ENCODE measurements at places on chromosomes 7 and 10.
A peak's percentile ranks its signal among the peaks of the same experiment; 100 is the strongest.

DNA sequence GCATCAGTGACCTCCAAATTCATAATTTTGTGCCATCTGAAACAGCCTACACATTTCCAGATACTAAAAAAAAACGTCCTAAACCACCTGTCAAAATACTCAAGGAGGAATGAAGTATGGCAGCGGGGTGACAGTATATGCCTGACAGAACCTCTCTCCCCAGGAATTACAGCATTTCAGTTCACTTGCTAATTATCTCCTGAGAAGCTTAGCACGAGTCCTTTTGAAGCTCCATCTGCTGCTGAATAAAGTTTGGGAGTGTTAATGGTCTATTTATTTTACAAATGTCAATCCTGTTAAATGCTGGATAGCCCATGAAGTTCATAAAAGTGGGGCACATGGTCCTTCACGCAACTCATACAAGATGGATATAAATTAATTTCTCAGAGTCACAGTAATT lies 29.4 kb upstream of the ANLN start:
- DNase-seq, result no peak

DNA sequence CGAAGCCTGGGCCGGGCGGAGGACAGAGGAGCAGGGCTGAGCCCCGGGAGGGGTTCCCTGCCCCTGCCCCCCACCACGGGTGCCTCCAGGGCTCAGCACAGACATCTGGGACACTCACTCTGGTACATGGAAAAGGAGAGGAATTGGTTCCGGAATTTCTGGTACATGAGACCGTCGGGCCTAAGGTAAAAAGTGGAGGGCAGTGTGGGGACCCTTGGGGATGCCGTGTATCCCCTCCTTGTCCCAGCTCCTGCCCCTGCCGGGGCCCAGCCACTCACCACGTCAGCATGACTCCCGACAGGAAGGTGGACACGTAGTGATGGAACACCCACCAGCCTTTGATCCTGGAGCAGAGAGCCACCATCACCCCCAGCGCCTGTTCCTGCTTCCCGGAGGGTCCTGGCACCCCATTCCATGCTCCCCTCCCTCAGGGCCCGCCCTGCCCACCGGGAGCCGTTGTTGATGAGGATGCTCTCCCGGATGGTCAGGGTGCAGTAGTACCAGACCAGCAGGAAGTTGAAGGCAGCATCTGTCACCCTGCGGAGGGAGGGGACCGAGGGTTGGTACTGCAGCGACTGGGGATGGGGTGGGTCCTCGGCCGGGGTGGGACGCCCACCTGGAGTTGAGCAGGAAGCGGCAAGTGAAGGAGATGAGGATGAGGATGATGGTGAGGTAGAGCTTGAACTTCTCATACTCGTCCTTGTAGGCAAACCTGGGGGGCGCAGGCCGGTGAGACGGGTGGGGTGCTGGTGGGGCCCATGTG lies 6.4 kb downstream of the TMEM120A start:
- no peak for DNase-seq

DNA sequence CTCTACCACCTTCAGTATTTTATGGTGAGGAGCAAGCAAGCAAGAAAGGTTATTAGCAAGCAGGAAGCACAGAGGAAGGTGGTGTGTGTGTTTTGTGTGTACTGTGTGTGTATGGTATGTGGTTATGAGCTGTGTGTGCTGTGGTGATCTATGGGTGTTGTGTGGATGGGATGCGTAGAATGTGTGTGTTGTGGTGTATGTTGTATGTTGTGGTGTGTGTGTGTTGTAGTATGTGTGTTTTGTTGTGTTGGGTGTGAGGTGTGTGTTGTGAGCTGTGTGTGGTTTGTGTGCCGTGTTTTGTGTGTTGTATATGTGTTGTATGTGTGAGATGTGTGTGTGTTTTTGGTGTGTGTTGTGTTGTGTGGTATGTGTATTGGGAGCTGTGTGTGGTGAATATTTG lies 16.8 kb upstream of the IGFBP3 start:
- no peak for DNase-seq

GRCh38 chr10:124417895-124418725 lies 613 bp downstream of the OAT start:
- peak; percentile 9 for DNase-seq

GRCh38 chr7:80247144-80247543 lies 112.5 kb downstream of the GNAI1 start:
- DNase-seq, result no peak

- peak; percentile 67 for DNase-seq
Measured at GRCh38 chr10:24444337-24444736, 235.4 kb downstream of the KIAA1217 start.

DNA sequence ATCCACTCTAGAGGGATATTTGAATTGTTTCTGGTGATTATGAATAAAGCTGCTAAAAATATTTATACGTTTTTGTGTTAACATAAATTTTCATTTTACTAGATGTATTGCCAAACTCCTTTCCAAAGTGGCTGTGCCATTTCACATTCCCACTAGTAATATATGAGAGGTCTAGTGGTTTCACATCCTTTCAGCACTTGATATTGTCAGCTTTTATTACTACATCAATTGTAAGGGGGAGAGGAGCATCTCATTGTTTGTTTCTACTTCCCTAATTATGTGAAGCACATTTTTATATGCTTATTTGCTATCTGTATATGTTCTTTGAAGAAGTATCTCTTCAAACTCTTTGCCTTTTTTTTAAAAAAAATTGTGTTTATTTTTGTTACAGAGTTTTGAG lies 184.5 kb downstream of the ADK start:
- no peak for DNase-seq

DNA sequence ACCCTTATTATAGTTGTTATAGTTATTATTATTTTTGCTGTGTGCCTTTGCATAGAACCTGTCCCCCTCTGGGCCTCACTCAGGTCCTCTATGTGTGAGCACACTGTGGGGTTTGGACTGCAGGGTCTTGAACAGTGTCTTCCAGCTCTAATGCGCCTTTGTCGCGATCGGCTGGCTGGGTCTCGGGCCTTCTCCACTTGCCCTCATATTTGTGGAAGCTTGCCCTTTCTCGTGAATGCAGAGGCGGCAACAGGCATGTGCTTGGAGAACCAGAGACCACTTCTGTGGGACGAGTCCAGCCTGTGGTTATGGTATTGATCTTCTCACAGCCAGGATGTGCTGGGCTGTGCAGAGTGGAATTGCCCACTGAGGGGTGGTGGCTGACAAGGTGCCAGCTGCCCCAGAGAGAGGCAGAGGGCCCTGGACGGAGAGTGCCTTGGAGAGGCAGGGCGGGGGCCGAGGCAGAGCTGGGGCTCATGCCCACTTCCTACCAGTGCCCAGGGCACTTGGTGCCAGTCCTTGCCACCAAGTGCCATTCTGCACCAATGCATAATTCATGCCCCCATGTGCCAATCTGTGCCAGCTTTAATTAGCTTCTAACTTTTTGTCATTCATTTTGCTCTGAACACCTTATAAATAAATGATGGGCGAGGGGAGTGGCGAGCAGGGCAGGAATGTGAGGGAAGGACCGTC lies 6.8 kb upstream of the CDH23 start:
- no peak for DNase-seq

GRCh38 chr7:18177129-18177814 lies 149.6 kb upstream of the PRPS1L1 start:
- DNase-seq, result no peak

GRCh38 chr10:115417585-115418265 lies 324.6 kb downstream of the ATRNL1 start:
- peak; percentile 36 for DNase-seq

GRCh38 chr10:99573790-99574189 lies 41.0 kb downstream of the NKX2-3 start:
- DNase-seq, result no peak

- no peak for DNase-seq
Measured at GRCh38 chr7:130662426-130662825, 6.1 kb downstream of the COPG2 start.

- DNase-seq, result no peak
Measured at GRCh38 chr10:43891241-43891640, 242.6 kb upstream of the ZNF32 start.

DNA sequence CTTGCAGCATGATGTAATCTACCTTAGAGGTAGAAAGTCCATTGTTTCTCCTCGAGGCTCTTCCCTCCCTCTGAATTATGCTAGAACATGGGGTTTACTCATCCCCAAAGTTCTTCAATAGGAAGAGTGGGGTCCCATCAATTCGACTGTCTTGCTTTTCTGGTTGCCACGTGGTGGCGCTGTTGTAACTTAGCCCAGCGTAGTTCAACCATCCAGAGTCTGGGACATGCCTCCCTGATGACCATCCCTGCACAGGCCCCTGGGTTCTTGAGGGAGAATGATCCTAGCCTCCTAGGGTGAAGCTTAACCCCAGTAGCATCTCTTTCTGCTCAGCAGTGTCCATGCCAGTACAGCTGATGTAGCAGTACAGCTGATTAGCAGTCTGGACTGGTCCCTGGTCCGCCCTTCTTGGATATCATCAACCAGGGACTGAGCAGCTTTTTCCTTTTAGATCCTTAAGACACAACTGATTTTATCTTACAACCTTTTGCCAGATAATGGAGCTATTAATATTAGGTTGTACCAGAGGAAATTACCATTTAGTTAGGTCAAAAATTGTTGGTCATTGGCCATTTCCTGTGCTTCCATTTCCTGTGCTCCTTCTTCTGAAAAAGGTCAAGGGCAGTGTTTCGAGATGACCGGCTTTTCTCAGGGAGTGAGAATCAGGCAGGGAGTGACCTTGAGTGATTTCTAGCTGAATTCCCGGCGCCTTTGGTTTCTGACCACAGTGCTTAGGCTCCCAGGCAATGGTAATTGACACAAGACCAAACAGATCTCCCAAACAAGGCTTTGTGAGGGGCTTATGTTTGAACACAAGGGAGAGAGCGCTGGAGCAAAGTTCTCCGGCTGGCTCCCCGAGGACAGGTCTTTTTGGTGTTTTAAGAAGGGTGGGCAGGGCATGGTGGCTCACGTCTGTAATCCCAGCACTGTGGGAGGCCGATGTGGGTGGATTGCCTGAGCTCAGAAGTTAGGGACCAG lies 65.4 kb downstream of the TACC2 start:
- DNase-seq, result no peak

GRCh38 chr7:12508554-12508953 lies 62.0 kb upstream of the SCIN start:
- DNase-seq, result no peak

GRCh38 chr10:52454491-52454890 lies 140.4 kb downstream of the DKK1 start:
- DNase-seq, result no peak

GRCh38 chr10:20616918-20617810 lies 279.9 kb downstream of the NEBL start:
- DNase-seq, result no peak

DNA sequence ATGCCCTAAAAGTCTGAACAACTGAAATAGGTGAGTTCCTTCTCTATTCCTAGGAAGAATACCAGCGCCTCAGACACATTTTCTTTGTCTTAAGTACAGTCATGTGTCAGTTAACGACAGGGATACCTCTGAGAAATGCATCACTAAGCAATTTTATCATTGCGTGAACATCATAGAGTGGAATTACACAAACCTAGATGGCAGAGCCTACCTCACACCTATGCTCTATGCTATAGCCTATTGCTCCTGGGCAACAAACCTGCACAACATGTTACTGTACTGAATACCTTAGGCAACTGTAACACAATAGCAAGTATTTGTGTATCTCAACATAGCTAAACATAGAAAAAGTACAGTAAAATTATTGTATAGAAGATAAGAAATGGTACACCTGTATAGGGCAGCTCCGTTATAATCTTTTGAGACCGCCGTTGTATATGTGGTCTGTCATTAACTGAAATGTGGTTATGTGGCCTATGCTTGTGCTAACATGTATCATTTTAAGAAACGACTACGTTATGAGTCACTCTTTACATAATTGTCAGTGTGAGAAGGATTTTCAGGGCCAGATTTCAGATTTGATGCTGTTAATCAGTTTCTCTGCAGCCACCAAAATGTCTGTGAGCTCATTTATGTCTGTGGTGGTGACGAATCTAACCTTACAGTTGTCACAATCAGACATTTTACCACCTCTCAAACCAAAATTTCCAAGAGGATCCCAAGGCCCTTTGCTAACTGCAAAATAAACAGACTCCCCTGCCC lies 66.1 kb upstream of the STK17A start:
- no peak for DNase-seq

GRCh38 chr10:70738006-70738760 lies 47.0 kb downstream of the TBATA start:
- DNase-seq, result no peak

- DNase-seq, result no peak
Measured at GRCh38 chr10:36366843-36367242, 724.7 kb upstream of the FZD8 start.

- no peak for DNase-seq
Measured at GRCh38 chr7:122304996-122305421, 459 bp upstream of the FEZF1 start.

DNA sequence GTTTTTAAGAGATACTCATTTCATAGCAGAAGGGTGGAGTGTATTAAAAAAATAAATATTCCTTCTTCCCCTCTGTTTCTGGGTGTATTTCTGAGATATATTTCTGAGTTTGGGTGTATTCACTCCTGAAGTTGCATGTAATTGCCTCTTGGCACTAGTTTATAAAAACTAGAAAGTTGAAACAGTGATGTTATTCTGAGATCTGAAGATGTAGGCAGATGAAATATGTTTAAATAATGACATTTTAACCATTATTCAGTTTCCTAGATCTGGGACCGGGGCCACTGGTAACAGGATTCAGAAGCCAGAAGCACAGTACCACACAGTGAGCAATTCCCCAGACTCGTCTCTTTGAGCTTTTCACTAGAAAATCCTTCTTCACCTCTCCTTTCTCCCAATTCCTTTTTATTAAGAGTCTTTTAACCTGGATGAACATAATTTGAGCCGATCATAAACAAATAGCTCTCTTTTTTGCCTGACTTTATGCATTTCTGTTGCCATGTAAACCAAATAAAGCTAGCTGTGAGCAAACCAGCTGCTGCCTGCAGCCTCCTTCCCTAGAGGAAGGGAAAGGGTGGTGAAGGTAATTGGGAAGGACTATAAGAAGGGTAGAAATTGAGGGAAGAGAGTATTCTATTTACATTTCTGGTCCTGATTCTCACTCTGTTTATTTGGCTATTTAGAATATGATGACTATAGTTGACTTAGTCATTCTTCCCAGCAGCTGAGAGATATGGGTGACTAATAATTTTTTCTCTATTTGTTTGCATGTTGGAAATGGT lies 101.8 kb upstream of the STRIP2 start:
- peak; percentile 7 for DNase-seq

DNA sequence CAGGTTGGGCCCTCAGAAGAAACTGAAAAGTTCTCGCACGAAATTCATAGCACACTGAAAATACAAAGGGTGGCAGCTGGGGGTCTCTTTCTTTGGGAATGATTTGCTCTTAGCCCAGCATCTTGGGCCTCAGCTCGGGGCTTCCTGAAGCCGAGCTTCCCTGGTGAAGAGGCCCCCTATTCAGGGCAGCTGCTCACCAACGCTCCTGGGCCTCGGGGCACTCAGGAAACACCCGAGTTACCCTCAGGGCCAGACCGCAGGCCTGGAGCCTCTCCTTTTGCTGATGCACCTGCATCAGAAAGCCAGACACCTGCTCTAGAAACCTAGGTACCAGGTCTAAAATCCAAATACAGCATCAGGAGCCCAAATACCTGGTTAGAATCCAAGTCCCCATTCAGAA lies 85.5 kb downstream of the PTPRE start:
- no peak for DNase-seq

GRCh38 chr7:2495418-2496299 lies 19.5 kb upstream of the GRIFIN start:
- no peak for DNase-seq

Data from smooth muscle cell of the brain vasculature (primary cell).